ENCODE measurements at places on chromosomes 4 and X.

DNA sequence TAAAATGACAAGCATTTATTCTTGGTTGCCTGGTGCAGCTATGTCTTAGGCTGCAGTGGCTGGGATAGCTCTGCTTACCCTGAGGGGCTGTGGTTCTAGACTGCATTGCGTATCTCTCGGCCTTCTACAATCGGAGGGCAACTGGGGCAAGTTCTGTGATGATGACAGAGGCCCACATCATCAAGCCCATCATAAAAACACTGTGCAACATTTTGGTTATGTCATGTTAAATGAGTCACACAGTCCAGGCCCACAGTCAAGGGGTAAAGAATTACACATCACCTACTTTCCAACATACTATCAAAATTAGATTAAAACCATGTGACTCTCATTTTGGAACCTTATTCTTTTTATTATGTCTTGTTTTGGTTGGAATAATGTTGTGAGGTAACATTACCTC lies 120.2 kb upstream of the GUCY1A1 start:
- no peak for DNase-seq

DNA sequence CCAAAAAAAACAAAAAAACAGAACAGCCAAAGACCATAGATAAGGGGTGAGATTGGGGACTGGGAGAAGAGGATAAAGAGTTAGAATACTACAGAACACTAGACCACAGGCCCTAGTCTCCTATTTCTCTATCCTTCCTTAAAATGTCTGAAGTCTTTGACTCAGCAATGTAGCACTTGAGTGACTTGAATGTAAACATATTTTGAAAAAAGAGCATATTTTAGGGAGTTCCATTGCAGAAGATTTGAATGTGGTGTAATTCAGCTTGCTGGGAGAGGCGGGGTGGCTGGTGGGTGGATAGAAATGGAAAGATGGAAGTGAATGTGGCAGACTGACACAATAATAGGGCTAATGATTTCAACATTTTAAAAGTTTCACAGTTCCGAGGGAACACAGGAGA lies 144.9 kb downstream of the CHIC2 start:
- no peak for DNase-seq

- peak; percentile 58 for DNase-seq
These were observed at the start of gene TRMT2B for GRCh38 chrX:101051549-101052302. TSS of gene TRMT2B (minus strand) at chrX:101052111. CDS start at chrX:101042289, 9,822 bp downstream.

DNA sequence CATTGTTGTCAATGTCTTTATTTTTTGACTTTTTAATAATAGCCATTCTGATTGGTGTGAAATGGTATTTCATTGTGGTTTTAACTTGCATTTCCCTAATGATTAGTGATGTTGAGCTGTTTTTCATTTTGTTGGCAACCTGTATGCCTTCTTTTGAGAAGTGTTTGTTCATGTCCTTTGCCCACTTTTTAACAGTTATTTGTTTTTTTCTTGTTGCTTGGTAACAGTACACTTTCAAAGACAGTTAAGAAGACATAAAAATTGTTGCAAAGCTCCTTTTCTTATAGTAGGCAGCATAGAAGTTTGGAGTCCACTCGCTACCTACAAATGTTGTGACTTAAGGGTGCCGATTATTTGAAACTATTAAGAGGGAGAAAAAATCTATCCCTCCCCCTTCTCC lies 48.7 kb upstream of the SLC7A11 start:
- DNase-seq: no peak

- no peak for DNase-seq
These were observed 433 bp upstream of the COQ2 start for GRCh38 chr4:83285055-83285407.

DNA sequence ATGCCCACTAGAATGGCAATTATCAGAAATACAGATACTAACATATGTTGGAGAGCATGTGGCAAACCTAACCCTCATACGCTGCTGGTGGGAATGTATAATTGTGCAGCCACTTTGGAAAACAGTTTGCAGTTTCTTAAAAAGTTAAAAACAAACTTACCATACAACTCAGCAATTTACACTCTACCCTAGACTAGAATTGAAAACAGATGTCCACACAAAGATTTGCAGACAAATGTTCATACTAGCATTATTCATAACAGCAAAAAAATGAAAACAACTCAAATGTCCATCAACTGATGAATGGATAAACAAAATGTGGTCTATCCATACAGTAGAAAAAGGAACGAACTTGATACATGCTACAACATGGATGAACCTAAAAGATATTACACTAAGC lies 64.4 kb downstream of the SLC9A7 start:
- DNase-seq: no peak

- DNase-seq: no peak
These were observed 180.4 kb downstream of the CPEB2 start for GRCh38 chr4:15182600-15183220.
